H7 (cell line): ENCODE measurements at places on chromosomes 3 and 15. TPM values are rescaled to one million over a fixed set of nuclear protein-coding genes. Genes with fewer than 3 reads are reported as not detected.

NRROS gene
- 5.3 and 5.7 TPM in 2 replicates for total RNA-seq

CLDN1 gene
- total RNA-seq, result 0.62 and 0.67 TPM in 2 replicates

PAQR9 gene
- 0.21 and 0.63 TPM in 2 replicates for total RNA-seq

- DNase-seq, result no peak
These were observed 41.3 kb downstream of the FEZF2 start for GRCh38 chr3:62332017-62332416.

DNA sequence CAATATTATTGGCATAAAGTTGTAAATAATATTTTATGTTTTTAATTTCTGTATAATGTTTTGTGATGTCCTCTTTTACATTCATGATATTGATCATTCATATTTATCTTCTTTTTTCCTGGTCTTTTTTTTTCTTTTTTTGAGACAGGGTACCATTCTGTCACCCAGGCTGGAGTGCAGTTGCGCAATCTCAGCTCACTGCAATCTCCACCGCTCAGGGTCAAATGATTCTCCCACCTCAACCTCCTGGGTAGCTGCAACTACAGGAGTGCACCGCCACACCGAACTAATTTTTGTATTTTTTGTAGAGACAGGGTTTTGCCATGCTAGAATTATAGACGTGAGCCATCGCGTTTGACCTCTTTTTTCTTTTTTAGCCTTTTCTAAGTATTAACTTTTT lies 52.9 kb downstream of the USF3 start:
- no peak for DNase-seq

- DNase-seq, result peak; percentile 93
These were observed 940 bp upstream of the ACY1 start for GRCh38 chr3:51982352-51982837.

- no peak for DNase-seq
These were observed 96.4 kb downstream of the MYH15 start for GRCh38 chr3:108414007-108414406.

GRCh38 chr3:62843508-62843907 lies 31.7 kb downstream of the CADPS start:
- no peak for DNase-seq

DNA sequence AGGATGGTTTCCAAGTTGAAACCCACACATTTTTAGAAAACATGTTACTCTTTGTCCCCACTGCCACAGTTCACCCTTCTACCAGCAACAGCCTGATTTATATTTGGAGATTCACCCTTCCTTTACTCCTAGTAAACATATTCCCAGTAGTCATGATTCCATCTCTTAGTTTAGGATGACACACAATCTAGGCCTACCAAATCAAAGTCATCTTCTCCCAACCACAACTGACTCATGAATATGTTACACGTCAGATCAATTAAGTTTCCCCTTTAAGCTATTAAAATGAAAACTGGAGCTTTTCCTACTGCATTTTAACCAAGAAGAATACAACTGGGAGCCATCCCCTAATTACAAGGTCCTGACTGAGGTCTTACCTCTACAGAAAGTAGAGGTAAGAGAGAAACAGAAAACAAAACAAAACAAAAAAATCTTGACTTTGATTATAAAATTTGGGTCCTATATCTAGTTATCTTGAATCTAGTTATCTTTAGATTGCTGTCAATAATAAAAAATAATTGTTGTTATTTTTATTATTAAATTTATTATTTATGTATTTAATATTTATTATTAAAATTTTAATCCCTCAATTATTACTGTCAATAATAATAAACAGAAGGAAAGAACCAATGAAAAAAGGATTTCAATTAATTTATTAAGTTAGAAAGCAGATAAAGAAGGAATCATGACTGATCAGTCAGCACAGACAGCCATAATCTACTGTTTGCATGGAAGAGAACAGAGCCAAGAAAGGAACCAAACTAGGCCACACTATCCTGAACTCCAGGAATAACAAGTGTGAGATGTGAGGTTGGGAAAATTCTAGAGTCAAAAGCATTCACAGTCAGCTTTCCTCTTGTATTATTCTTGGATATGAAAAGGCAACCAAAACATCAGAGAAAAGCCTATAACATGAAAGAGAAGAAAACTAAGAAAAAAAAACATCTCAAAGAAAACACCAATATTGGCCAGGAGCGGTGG lies 12.5 kb downstream of the DPH6 start:
- DNase-seq, result no peak
